ENCODE measurements at places on chromosomes 3 and 15. TPM values are rescaled to one million over a fixed set of nuclear protein-coding genes. Genes with fewer than 3 reads are reported as not detected.

- no peak for DNase-seq
These were observed 390.7 kb downstream of the EFHB start for GRCh38 chr3:19543212-19543841.

DNA sequence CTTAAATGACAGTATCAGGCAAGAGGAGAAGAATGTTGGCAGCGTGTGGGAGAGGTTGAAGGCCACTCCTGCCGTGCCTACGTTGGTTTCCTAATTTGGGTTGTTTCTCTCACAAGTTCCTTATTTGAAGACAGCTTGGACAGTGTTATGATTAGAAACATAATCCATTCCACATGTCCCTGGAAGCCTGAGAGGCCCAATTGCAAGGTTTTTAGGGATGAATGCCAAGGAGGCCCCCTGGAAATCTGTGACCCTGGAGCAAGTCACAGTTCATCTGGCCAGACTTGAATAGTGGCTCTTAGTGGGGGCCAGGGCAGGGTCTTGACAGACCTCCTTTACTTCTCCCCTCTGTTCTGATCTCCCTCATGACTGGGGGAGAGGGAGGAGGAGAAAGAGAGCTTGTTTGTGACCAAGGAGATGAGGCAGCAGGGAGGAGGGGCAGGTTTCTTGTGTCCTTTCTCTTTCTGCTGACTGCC lies 584.4 kb upstream of the TBL1XR1 start:
- no peak for DNase-seq

DNA sequence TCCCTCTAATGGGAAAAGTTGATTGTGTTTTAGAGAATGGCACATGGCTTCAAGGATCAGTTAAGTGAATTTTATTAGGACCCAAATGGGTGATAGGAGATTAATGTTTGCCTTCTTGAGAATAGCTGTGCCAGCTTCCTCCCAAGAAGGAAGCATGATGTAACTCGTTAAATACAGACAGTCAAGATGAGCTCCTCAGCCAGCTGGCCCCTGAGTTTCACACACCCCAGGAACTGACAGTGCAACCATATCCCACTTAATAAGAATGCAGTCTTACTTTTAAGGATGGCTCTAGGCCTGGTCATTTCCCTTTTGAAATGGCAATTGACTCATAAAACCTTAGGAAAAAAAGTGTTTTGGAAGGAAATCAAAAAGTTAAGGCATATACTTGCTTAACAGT lies 472.8 kb upstream of the KCNMB2 start:
- no peak for DNase-seq

DNA sequence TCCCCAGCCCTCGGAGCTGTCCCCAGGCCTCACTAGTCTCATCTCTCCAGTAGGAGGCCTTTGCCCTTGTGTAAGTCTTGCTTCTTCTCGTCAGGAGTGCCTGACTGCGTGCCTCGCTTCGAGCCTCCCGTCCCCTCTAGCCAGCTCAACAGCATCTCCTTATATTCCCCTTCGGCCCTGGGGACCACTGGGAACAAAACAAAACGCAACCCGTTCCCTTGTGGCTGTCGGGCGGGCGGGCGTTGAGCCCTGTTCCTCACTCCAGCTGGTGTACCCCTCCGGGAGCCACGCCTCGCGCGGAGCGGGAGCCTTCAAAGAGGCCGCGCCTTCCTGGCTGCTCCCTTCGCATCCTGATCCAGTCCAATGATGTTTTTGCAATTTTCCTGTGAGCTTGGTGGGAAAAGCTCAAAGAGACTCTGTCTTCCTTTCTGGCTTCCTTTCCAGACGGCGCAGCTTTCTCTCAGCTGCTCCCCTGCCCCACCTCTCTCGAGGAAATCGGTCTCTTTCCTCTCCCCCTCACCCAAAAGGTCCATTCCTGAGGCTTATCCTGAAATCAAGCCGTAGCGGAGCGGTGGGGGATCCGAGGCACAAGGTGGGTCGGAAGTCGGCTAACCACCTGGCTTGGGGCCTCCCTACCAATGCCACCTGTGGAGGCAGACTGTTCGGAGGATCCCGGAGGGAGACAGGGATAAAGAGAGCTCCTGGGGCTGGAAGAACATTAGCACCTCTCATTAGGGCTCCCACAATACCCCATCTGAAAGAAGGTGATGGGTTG lies 33.4 kb upstream of the SRP14 start:
- DNase-seq, result no peak

- peak; percentile 93 for DNase-seq
These were observed at the start of gene ATP11B for GRCh38 chr3:182792901-182793662. Gene ATP11B (plus strand): TSS chr3:182793504. CDS start chr3:182793760, 256 bp downstream.

Gene CPLX3
- total RNA-seq, result 0.17 TPM

Gene PLA2G4D
- total RNA-seq, result not detected
